T follicular helper cell (primary cell): ENCODE measurements at places on chromosomes 4 and X.

DNA sequence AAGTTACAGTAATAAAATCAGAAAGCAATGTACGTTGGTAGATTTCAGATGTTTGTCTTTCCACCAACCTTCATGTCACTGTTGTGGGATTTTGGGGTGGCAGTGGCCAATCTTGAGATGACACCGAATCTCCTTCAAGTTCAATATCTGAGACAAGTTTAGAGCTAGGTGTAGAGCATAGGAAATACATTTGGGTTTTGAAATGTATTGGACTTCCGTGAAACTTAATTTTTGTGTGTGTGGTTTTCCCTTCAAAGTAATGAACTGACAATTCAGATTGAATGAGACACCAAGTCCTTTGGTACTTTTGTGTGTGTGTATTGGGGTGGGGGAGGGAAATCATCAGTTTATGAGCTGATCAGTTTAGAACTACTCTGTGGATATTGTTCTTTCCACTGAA, 1.8 kb downstream of the WDR44 start:
- DNase-seq = no peak

DNA sequence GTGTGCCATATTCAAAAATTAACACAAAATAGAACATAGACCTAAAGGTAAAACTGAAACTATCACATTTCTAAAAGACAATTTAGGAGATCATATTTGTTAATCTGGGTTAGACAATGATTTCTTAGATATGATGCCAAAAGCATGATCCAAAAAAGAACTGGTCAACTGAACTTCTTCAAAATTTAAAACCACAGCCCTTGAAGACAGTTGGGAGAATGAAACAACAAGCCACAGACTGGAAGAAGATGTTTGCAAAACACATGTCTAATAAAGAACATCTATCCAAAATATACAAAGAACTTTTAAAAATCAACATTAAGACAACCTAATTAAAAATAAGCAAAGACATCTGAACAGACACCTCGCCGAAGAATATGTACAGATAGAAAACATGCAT, 19.5 kb downstream of the COMMD8 start:
- no peak for DNase-seq

GRCh38 chr4:1126506-1126905, 13.1 kb upstream of the RNF212 start:
- DNase-seq = no peak

DNA sequence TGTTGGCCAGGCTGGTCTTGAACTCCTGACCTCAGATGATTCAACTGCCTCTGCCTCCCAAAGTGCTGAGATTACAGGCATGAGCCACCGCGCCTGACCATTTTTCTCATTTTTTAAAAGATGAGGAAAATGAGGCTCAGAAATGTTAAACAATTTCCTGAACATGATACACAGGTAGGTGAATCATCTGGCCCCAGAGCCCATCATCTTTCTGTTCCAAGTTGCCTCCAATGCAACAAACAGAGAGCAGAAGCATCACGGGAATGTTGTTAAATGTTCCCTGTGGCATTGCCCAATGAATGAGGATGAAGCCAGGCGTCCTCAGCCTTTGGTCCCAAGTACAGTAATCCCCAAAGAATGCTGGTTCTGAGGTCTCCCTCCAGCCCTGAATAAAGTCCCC, 31.3 kb upstream of the ANXA5 start:
- DNase-seq = no peak

DNA sequence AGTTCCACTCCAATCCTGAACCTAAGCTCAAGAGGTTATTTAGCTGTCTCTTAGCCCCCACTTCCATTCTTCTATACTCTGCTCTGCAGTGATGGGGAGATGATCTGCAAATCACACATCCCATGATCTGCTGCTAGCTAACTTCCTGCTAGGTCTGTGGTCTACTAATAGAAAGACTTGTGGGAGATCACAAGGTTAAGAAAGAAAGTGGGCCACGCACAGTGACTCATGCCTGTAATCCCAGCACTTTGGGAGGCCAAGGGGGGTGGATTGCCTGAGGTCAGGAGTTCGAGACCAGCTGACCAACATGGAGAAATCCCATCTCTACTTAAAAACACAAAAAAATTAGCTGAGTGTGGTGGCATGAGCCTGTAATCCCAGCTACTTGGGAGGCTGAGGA, 471.1 kb upstream of the NWD2 start:
- DNase-seq = no peak

GRCh38 chr4:124189545-124189944, 523.0 kb downstream of the ANKRD50 start:
- DNase-seq = no peak

DNA sequence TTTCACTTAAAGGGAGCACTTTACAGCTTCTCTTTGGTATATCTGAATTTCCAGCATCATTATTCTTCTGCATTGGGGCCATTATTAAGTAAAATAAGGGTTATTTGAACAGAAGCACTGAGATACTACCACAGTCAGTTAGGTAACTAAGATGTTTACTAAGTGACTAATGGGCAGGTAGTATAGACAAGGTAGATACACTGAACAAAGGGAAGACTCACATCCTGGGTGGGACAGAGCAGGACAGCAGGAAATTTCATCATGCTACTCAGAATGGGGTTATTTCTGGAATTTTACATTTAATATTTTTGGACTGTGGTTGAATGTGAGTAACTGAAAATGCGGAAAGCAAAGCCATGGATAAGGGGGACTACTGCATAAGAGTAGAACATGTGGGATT, 316.0 kb downstream of the CCSER1 start:
- DNase-seq = no peak

DNA sequence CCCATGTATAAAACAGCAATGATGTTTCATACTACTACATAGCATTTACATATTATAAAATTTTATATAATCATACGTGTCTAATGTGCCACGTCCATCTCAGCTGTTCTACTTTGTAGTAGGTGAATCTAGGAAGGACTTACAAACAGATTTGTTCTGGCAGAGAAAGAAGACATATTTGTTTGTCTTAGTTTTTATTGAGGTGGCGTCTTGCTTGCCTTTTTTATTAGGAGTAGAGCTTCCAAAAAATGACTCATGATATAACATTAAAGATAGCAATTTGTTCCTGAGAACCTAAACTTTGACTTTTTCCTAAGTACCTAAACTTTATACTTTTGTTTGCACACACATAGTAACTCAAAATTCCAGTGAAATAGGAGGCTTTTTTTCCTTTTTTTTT, 64.6 kb downstream of the CLDN22 start:
- DNase-seq = no peak

DNA sequence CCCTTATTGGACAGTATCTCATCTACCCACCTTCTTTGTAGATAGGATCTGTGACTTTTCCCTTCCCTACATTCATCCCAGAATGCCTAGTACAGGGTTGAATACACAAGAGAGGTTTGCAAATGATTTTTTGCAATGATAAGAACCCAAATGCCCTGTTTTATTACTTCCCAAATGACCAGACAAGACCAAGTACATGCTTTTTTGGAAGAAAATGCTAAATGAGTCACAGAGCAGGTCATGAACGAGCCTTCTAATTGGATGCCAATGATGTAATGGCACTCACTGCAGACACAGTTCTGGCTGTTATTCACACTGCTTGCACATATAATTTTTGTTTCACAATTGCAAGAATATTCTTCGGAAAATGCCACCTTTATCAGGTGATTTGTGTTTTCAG, 17.8 kb upstream of the GABRQ start:
- no peak for DNase-seq

DNA sequence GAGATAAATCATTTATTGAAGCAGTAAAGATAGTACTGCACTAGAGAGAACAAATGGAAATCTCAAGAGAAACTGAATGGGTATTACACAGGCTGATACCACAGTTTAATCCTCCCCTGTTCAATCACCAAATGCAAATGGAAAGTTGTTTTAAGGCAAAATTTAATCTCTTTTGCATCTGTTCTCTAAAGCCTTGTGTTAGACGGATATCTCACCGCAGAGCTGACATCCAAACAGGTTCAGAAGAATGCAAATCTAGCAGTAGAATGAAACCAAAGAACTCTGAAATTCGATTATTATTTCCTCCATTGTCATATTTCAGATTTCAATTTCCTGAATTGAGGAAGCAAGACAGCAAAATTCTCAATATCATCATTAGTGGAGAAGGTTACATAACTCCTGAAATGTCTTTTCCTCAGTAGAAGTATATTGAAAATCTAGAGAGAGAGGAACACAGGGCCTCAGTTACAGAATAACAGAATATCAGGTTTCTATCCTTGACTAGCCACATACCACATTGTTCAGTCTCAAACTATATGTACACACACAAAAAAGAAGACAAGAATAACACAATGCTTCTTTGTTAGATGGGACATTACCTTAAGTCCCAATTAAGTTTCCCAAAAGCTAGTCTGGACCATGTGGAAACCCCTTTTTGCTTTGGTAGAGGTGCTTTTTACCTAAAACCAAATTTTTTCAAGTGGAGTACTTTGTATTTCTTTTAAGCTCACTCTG, 94.1 kb upstream of the BANK1 start:
- DNase-seq = no peak

- DNase-seq = no peak
Measured at GRCh38 chr4:7124689-7125442, 57.0 kb upstream of the GRPEL1 start.

DNA sequence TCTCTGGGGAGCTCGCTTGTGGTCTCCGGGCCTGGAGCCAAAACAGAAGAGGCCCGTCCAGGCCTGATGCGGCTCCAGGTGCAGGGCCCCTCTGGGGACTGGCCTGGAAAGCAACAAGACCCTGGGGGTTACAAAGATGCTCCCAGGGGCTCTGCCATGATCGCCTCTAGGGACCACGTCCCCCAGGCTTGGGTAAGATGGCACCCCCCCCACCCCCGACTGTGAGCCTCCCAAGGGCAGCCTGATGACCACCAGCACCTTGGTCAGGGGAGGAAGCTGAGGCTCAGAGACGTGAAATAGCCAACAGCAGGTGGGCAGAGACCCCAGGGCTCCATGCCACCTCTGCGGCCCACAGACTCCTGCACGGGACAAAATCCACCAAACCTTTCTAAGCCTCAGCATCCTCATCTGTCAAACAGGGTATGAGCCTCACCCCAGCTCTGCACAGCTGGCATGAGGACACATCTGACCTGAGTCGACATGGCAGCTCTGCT, 25.4 kb downstream of the C4orf50 start:
- DNase-seq = no peak

GRCh38 chr4:20487446-20487845, 212.8 kb upstream of the PACRGL start:
- no peak for DNase-seq

DNA sequence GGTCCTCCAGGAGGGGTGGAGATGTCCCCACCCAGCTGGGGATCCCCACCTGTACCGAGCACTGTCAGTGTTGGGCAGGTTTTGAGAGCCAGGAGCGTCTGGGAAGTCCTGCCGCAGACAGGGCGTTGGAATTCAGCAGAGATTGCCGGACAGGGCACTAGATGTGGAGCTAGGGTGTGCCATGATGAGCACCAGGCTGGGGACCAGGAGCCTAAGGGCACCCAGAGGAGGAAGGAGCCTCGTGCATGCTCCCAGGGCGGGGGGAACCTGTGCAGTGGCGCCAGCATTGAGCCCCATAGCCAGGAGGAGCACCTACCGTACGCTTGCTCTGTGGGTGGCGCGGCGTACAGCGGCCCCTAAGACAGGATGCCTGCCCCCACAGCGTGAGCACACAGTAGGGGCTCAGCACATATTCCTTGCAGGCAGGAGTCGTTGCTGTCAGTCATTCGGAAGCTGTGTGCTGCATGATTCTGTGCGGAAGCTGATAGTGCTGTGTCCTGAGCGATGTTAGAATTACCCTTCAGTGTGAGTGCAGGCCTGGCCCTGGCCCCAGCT, 18.8 kb upstream of the TADA2B start:
- no peak for DNase-seq
